ENCODE measurements at places on chromosomes 2 and 18. TPM values are rescaled to one million over a fixed set of nuclear protein-coding genes. Genes with fewer than 3 reads are reported as not detected.

GRCh38 chr2:4915357-4915756 is 776.8 kb upstream of the SOX11 start:
- no peak for DNase-seq

DNA sequence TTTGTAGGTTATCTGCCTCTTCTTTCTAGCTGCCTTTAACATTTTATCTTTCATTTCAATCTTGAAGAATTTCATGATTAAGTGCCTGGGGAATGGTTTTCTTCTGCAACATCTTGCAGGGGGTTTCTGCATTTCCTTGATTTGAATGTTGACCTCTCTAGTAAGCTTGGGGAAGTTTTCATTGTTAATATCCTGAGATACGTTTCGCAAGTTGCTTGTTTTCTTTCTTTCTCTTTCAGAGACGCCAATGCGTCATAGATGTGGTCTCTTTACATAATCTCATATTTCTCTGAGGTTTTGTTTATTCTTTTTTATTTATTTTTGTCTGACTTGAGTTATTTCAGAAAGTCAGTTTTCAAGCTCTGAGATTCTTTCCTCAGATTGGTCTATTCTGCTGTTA is 225.7 kb downstream of the XIRP2 start:
- no peak for DNase-seq

GRCh38 chr2:31075941-31076590 is 62.2 kb downstream of the GALNT14 start:
- no peak for DNase-seq

GRCh38 chr18:30376515-30376914 is 666.0 kb downstream of the DSC3 start:
- DNase-seq: no peak

DNA sequence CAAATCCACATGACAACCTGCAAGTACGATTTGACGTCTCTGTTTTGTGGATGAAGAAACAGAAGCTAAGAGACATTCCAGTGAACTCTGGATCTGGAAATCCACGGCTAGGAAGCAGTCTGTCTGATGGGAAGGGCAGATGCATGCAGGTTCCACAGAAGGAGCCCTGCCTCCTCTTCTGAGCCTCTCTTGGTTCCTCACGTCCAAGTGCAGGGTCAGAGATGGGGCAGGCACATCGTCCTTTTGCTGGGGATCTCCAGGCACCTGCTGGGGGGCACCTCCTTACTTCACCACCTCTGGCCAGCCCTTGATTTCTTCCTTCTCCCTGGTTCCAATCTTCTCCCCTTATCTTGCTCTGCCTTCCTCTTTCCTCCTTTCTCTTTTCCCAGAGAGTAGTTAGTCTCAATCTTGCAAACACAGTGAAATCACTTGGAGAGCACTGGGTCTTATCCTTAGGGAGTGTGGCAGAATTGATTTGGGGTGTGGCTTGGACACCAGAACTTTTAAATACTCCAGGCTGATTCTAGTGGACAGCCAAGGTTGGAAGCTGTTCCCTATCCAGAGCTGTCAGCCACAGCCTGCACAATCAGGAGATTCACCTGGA is 137.8 kb downstream of the BCL2 start:
- DNase-seq: no peak

The AQP12A gene
- total RNA-seq: not detected

The LRP1B gene
- not detected for total RNA-seq

The OXER1 gene
- 0.30 TPM for total RNA-seq

Data from activated T-cell treated with anti-CD3 and anti-CD28 coated beads, Interleukin-2, amount 50 U/mL, for 72 hours (primary cell).